GM20000 (cell line): ENCODE measurements at places on chromosomes 11 and 22.

DNA sequence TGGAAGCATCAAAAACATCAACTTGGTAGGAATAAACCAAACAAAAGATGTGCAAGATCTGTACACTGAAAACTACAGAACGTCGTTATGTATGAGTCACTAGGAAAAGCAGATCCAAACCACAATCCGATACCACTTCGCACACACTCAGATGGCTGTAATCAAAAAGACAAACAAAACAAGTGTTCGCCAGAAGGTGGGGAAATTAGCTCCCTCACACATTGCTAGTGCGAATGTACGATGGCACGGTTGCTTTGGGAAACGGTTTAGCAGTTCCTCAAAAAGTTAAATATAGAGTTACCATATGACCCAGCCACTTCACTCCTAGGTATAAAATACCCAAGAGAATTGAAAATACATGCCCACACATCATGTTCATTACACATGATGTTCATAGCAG is 14.8 kb upstream of the CARD10 start:
- no peak for DNase-seq

- no peak for DNase-seq
Observed at GRCh38 chr11:73225001-73225686, 7.1 kb downstream of the P2RY2 start.

- DNase-seq: no peak
Observed at GRCh38 chr22:35578836-35579575, 38.1 kb downstream of the MB start.

GRCh38 chr11:112235750-112236390 is 9.6 kb downstream of the PTS start:
- no peak for DNase-seq

DNA sequence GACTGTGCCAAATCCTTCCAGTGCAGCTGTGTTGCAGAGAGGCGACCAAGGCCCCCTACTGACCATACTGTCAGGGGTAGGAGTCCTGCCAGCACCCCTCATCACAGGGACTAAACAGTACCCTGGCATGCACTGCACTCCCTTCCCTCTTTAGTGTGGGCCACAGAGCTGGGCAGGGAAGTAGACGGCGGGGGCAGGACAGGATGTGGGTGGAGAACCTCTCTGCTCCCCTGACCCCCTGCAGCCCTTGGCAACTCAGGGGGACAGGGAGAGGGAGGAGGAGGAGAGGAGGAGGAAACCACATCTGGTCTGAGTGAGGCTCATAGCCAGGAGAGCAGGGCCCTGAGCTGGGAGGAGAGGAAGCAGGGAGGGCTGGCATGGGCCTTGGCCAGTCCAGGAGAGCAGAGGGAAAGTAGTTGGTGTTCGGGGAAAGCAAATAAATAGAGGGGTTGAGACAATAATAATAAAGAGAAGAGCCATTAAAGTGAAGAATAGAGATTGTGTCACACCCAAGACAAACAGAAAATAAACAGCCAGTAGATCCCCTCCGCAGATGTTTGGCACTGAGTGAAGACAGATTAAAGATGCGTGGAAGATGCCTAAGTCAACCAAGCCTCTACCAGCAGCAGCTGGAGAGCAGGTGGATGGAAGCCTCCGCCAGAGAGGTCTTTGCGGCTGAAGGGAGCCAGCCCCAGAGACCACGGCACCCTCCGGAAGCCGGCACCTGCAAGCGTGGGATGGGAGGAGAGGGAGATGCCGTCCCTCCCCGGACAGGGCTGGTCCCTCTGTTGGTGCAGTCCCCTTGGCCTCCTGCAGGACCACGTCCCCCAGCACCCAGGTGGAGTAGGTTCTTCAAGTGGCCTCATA is 61.5 kb downstream of the RPUSD4 start:
- no peak for DNase-seq

GRCh38 chr11:72263361-72263760 is 19.4 kb upstream of the PHOX2A start:
- no peak for DNase-seq

GRCh38 chr11:67379061-67380058 is 6.0 kb upstream of the CLCF1 start:
- no peak for DNase-seq

- DNase-seq: no peak
Observed at GRCh38 chr22:48781868-48782267, 1045.8 kb downstream of the BRD1 start.

GRCh38 chr11:29173660-29174062 is 843.2 kb downstream of the KCNA4 start:
- DNase-seq: no peak

DNA sequence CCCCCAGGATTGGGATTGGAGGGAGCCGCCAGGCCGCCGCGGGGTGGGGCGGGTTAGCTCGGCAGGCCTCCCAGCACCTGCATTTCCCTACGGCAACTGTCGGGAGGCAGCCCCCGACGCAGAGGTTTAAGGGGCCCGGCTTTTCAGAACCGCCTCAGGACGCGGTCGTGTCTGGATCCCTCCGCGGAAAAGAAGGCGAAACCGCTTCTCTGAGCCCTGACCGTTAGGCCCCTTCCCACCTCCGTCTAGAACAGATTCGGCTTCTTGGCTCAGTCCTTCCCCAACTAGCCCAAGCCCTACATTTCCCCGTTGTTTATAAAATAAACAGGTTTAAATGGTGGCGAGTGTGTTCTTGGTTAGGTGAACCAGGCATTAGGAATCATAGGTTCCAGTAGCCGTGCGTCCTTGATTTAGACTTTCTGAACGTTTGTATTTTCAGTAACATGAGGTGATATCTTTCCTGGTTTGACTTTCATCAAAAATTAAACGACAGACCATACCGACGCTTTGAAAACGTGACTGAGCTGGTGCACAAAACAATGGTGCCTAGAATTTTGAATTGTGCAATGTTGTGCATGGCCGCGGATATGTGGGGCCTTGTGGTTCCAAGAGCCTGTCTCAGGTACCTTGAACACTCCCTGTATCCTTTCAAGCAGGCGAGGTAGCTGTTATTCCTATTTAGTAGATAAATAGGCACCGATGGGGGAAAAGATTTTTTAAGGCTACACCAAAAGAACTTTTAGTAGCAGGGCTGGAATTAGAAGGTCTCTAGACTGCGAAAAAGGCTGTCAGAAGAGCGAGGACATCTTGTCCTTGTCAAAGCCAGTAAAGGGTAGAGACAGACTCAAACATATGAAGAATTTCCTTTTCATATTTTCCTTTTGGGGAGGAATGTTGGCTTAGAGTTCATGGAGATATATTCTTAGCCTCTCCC is 1.2 kb upstream of the HSPA8 start:
- DNase-seq: no peak

- DNase-seq: no peak
Observed at GRCh38 chr11:47572715-47573255, 6.0 kb downstream of the KBTBD4 start.

- DNase-seq: no peak
Observed at GRCh38 chr11:103850419-103851165, 185.8 kb upstream of the DDI1 start.

- DNase-seq: no peak
Observed at GRCh38 chr11:60059521-60060240, 3.2 kb downstream of the MS4A3 start.

DNA sequence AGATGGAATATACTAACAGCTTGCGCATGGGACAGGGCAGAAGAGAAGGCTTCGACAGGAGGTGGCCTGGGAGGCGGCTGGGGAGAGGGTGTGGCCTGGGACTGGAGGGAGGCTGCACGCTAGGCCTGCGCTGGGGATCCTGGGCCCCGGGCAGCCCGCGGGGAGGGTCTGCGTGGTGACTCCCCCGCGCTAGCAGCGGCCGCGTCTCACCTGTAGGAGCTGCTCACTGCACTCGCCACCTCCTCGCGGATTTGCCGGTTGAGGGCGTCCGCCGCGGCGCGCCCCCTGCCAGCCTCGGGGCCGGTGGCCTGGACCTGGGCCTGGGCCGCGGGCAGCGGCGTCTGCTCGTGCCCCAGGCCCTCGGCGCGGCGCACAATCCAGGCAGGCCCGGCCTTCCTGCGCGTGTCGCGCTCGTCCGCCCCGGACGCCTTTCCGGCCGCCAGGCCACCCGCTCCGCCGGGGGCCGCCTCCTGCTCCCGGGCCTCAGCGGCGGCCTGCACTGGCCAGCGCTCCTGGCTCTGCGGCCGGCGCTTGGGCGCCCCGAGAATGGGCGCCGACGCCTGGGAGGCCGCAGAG is 1.5 kb downstream of the MAP6 start:
- DNase-seq: peak; percentile 74

- peak; percentile 99 for DNase-seq
Observed at GRCh38 chr22:21952586-21953571, at the start of gene PPM1F. Gene PPM1F (minus strand): TSS chr22:21952848. CDS start chr22:21946048, 6,800 bp downstream.

DNA sequence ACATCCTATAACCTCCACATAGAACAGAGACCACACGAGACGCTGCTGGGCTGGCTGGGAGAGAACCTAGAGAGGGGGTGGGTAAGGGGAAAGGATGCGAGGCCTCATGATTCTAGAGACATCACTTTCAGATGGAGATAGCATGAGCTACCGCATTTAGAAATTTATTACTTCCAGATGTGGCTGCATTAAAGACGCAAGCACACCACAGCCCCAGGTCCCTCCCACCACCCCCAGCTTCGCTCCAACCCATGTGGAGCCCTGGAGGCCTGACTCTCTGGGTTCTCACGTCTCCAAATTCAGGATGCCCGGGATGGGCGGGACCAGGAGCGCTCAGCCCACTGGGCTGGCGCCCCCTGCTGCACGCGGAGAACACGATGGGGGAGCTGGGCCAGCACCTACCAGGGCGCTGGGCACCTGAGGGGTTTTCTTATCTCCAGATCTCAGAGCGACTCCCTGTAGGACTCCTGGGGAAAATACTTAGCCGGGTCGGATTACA is 13.6 kb downstream of the MRPL21 start:
- no peak for DNase-seq

DNA sequence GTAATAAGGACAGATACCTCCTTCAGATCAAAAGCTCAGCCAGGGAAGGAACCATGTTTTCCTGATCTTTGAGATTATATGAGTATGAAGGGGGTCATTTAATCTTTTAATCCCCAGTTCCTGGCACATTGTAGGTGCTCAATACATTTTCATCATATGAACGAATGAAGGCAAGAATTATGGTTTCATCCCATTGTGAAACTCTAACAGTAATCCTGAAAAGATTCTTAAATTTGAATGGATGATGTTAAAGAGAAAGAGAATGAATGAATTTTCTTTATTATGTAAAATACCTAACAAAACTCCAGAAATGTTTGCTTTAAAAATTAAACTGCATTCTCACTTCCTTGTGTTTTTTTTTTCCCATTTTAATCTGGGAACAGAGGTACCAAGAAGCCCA is 162.2 kb upstream of the MTMR2 start:
- DNase-seq: no peak

DNA sequence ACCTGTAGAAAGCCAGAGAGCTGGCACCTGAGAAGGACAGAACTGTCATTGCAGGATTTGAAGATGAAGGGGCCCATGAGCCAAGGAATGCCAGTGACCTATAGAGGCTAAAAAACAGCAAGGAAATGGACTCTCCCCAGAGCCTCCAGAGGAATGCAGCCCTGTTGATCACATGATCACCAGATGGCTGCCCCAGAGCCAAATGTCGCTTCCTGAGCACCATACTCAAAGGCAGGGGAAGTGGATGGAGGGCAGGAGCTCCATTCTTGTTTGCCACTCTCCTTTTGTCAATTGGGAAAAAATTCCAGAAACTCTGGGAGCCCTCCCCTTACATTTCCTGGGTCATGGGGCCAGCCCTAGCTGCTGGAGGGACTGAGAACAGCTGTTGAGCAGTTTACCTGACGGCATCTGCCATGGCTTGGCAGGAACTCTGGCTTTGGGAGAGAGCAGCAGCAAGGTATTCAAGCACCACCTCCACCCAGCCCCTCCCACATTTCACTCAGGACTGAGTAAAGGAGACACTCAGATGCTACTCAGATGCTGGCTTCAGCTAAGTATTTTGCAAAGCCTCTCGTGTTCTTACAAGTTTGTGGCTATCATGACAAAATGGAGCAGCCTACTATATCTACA is 46.9 kb downstream of the DKK3 start:
- DNase-seq: no peak
